ENCODE measurements at places on chromosomes 11 and 22.

- no peak for DNase-seq
Measured at GRCh38 chr11:13928566-13929251, 33.8 kb upstream of the SPON1 start.

DNA sequence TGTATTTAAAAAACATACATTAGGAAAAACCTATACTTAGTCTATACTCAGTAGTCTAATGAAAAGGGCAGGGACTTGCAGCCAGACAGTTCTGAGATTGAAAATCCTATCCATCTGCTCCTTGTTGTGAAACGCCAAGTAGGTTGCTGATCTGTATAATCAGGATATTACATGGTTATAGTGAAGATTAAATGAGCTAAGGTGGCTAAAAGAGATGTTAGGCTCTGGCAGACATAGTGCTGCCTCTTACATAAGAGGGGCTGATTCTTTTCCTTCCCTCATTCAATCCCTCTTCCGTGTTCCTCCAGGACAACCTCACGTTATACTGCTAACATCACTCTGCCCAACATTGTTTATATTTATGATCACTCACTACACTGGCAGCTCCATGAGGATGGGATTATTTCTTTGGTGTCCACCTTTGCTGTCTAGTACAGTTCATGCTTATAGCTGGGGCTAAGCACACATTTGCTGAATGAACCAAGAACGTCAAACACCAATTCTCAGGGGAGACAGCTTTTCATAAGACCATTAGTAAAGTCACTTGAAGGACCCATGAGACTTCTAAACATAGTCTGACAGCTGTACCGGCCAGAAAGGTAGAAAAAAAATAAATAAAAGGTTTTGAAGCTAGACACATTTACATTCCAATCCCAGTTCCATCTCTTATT is 46.3 kb downstream of the GAB2 start:
- no peak for DNase-seq

GRCh38 chr22:36334821-36335603 is 52.8 kb downstream of the MYH9 start:
- no peak for DNase-seq

- no peak for DNase-seq
Measured at GRCh38 chr11:12735262-12735661, 61.0 kb downstream of the TEAD1 start.
